Activated CD4-positive, CD25-positive, alpha-beta regulatory T cell treated with anti-CD3 and anti-CD28 coated beads, Interleukin-2, amount 50 U/mL, for 72 hours (primary cell): ENCODE measurements at places on chromosomes 5 and 9.

DNA sequence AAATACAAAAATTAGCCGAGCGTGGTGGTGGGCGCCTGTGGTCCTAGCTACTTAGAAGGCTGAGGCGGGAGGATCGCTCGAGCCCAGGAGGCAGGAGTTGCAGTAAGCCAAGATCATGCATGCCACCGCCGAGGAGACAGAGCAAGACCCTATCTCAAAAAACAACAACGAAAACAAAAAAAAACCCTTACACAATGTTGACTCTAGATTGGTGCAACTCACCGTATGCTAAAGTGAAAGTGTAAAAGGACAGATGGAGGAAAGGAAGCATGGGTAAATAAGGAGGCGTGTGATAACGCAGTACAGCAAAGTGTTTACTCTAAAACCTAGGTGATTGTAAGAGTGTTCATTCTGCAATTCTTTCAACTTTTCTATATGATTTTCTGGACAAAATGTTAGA is 15.9 kb upstream of the RUFY1 start:
- no peak for DNase-seq

- no peak for DNase-seq
These were observed 23.6 kb downstream of the SCAI start for GRCh38 chr9:125119643-125120286.

- no peak for DNase-seq
These were observed 7.0 kb downstream of the HNRNPAB start for GRCh38 chr5:178211095-178212048.

GRCh38 chr5:73442231-73442811 is 6.3 kb downstream of the FOXD1 start:
- DNase-seq, result no peak

- DNase-seq, result no peak
These were observed 202.6 kb downstream of the DCP2 start for GRCh38 chr5:113179156-113179555.

- no peak for DNase-seq
These were observed 47.0 kb downstream of the KCNV2 start for GRCh38 chr9:2764353-2764752.

DNA sequence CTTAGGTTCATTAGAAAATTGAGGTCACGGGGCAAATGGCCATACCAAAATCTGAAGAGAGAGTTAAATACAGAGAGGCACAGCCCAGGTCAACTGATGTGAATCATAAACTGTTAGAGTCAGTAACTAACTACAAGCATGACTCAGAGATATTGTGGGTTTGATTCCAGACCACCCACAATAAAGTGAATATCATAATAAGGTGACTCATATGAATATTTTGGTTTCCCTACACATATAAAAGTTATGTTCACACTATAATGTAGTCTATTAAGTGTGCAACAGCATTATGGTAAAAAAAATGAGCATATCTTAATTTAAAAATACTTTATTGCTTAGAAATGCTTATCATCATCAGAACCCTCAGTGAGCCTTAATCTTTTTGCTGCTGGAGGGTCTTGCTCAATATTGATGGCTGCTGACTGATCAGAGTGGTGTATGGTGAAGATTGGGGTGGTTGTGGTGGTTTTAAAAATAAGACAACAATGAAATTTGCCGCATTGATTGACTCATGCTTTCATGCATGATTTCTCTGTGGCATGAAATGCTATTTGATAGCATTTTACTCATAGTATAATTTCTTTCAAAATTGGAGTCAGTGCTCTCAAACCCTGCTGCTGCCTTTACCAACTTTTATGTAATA is 53.1 kb upstream of the EDIL3 start:
- no peak for DNase-seq

DNA sequence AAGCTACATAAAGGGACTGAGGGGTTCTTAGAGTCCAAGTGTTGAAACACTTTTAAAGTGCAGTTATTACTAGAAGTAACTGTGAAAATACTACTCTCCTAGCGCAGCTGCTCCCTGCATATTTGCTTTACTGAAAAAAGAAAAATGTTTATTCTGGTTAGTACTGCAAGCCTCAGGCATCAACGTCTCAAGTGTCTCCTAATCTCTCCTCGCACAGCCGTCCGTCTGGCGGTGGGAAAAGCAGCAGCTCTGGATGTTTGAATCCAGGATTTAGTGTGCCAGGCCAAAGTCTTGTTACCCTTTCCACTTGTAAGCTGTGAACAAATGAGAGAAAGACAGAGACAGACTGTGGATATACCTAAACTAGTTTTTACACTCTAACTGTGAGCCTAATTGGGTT is 31.1 kb downstream of the RORB start:
- DNase-seq, result no peak

DNA sequence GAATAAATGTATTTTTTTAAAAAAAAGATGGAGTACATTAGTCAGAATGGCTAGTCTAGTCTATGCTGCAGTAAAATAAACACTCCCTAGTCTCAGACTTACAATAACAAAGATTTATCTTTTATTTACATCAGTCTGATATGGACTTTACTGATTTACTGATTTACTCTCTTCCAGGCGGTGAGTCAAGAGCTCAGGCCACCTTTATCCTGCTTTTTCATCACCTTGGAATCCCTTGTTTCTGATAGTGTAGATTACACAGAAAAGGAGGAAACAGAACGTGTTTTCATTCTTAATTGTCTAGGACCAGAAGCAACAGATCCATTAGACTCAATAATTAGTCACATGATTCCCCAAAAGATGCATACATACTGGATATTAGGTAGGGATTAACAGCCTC is 290.1 kb upstream of the TRPC7 start:
- DNase-seq, result no peak

DNA sequence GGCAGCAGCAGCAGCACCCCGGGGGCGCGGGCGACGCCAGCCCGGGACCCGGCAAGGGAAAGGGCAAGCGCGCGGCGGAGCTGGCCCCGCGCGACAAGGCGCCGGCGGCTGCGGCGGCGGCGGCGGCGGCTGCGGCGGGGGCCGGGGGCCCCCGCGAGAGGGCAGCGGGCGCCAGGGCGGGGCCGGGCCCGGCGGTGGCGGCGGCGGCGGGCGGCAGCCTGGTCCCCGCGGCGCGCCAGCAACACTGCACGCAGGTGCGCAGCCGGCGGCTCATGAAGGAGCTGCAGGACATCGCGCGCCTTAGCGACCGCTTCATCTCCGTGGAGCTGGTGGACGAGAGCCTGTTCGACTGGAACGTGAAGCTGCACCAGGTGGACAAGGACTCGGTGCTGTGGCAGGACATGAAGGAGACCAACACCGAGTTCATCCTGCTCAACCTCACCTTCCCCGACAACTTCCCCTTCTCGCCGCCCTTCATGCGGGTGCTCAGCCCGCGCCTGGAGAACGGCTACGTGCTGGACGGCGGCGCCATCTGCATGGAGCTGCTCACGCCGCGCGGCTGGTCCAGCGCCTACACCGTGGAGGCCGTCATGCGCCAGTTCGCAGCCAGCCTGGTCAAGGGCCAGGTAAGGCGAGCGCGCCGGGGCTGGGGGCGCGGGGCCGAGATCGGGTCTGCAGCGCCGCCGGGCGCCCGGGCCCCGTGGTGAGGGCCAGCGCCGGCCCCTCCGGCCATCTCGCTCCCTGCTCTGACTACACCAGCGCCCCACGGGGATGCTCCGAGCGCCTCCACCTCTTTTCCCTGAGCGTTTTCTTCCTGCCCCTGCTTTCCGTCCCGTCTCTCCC is at the start of gene UBE2QL1:
UBE2QL1 (plus strand) TSS at position 238 of the 843 bp plus-strand sequence; CDS start at position 273, 35 bp downstream.
- DNase-seq, result no peak

- no peak for DNase-seq
These were observed 405.4 kb upstream of the ACTBL2 start for GRCh38 chr5:57887851-57888621.
